ENCODE measurements at places on chromosomes 11 and 22. TPM values are rescaled to one million over a fixed set of nuclear protein-coding genes. Genes with fewer than 3 reads are reported as not detected.

GRCh38 chr11:15940462-15941205 lies 415.7 kb downstream of the SOX6 start:
- no peak for DNase-seq

Gene LYVE1
- not detected for total RNA-seq

Gene DDI1
- not detected for total RNA-seq

DNA sequence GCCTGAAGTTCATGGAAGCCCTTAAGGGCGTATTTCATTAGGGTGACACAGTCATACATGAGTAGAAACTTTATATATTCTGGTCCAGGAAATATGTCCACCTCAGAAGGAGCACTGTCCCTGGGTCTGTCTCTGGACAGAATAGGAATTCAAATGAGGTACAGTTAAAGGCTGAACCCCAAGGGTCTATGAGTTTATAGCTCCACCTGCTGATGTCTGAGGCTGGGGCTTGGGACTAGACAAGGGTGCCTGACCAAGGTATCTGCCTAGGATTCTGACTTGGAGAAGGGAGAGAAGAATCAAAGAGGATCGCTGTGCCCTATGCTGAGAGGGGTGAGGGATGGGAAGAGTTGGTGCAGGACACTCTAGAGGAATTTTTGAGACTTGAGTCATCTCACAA lies 14.9 kb downstream of the HEPHL1 start:
- DNase-seq, result no peak

- DNase-seq, result no peak
Measured at GRCh38 chr11:71574418-71574817, 8.3 kb downstream of the KRTAP5-11 start.

- no peak for DNase-seq
Measured at GRCh38 chr11:124376280-124376679, 8.0 kb downstream of the OR8B2 start.

DNA sequence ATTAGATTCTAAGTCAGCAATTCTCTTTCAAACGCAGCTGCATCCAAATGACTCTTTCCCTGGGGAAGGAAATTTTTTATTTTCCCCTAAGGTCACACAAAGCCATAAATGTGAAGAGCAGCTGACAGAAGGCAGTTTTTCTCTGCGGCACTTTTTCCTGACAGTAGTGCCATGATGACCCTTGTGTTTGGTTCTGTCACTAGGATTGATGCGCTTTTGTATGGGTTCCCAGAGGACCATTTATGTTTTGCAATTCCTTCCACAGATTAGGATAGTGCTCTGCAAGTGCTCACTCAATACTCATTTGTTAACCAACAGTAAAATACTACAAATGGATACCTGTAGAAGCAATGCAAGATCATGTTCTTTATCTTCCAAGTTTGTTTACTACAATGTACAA lies 359.6 kb upstream of the CTSC start:
- DNase-seq, result no peak

Gene USH1C
- not detected for total RNA-seq

- DNase-seq, result peak; percentile 60
Measured at GRCh38 chr11:75280227-75280701, 39.7 kb downstream of the TPBGL start.

DNA sequence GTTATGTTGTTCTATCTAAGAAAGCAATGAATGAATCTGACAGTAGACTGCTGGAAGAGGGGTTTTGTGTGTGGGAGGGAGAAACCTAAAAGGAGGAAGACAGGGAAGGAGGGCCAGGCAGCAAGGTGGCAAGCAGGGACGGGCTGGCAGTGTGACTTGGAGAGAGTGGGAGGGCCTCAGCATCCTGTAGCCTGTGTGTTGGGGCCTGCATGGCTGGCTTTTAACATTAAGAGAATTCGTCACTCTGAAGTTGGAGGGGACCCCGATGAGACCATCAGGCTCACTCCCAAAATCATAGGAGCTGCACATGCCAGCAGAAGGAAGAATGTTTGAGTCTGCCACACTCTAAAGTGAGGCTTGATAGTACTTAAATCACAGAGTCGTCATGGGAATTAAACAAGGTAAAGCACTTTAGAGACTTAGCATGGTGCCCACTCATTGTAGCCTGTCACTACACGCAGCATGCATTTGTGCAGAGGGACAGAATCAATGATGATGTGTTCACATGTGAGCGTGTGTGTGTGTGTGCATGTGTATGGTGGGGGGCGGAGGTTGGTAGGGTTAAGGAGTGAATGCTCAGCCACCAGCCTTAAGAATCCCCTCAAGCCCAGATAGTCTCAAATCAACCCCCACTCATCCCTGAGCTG lies 199.5 kb downstream of the TENM4 start:
- no peak for DNase-seq

Gene SC5D
- total RNA-seq, result 69.2 TPM

DNA sequence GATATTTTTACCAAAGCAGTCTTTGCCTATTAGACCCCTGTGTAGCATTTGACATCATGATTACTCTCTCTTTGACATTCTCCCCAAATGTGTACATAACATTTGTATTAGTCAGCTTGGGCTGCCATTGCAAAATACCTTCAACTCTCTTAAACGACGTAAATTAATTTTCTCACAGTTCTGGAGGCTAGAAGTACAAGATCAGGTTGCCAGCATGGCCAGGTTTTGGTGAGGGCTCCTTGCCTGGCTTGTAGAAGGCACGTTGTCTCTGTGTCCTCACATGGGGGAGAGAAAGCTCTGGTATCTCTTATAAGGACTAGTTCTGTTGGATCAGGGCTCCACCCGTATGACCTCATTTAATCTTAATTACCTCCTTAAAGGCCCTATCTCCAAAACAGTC lies 12.3 kb upstream of the DLAT start:
- DNase-seq, result no peak

- no peak for DNase-seq
Measured at GRCh38 chr11:11251394-11251970, 101.6 kb downstream of the CSNK2A3 start.

All from CD8-positive, alpha-beta T cell (primary cell).